ENCODE measurements at places on chromosomes 6 and 20.

DNA sequence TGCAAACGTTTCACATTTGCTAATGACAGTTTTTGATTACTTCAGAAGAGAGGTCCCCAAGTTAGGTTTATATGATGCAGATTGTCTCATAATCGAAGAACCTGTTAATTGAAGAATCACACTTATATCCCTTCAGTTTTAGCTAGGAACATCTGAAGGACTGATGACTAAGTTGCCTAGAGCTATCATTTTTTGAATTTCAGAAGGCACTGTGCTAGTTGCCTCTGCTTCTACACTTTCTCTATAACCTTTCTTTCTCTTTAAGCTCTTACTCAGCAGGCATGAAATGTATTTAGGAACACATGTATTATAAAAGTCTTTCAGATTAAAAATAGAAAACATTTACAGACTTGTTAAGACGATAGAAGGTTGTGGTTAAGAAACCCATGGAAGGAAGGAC lies 14.4 kb upstream of the GJE1 start:
- DNase-seq, result no peak

- DNase-seq, result no peak
Measured at GRCh38 chr6:128686084-128686483, 165.7 kb upstream of the PTPRK start.

GRCh38 chr6:152096863-152097496 lies 289.5 kb downstream of the ESR1 start:
- DNase-seq, result no peak

GRCh38 chr6:70846207-70846835 lies 110.5 kb downstream of the B3GAT2 start:
- DNase-seq, result no peak

- no peak for DNase-seq
Measured at GRCh38 chr20:41991412-41991811, 373.2 kb upstream of the CHD6 start.

- no peak for DNase-seq
Measured at GRCh38 chr6:166617359-166617758, 9.7 kb downstream of the RPS6KA2 start.
